Stimulated activated CD4-positive, alpha-beta T cell treated with anti-CD3 and anti-CD28 coated beads, TNF-alpha, amount 100 ng/mL, for 4 hours (primary cell): ENCODE measurements at places on chromosomes 12 and 14.

- no peak for DNase-seq
Observed at GRCh38 chr14:90642244-90642717, 173.9 kb downstream of the TTC7B start.

GRCh38 chr14:99572173-99572999 lies 31.6 kb downstream of the CCDC85C start:
- DNase-seq: no peak

- DNase-seq: no peak
Observed at GRCh38 chr12:111248236-111249017, 120.5 kb downstream of the PHETA1 start.

DNA sequence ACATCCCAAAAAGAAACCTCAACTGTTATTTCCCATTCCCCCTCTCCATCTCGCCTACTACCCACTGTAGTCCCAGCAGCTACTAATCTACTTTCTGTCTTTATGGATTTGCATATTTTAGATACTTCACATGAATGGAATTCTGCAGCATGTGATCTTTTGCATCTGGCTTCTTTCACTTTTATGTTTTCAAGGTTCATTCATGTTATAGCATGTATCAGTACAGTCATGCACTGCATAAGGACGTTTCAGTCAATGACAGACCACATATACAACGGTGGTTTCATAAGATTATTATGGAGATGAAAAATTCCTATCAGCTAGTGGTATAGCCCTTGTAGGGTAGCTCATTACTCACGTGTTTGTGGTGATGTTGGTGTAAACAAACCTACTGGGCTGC lies 24.5 kb downstream of the PCNX4 start:
- DNase-seq: no peak

DNA sequence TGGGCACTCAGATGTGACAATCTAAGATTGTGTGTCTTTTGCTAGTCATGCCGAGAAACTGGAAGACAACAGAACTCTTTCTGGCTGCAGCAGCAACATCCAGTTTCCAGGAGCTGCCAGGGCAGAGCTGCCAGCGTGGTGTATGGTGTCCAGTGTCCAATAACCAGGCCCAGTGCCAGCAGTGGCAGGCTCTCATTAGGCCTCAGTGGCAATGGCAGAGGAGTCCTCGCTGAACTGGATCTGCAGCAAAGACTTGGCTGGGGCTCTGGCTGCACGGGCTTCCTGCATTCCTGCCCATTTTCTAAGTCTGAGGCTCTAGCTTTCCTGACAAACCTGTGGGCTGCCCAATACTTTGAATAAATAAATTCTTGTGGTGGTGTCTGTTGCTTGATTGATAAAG lies 26.2 kb upstream of the PPM1A start:
- no peak for DNase-seq

- DNase-seq: peak; percentile 93
Observed at GRCh38 chr14:60248697-60249318, at the start of gene PPM1A. Gene PPM1A (plus strand): TSS chr14:60249221. CDS start chr14:60282704, 33,483 bp downstream.

DNA sequence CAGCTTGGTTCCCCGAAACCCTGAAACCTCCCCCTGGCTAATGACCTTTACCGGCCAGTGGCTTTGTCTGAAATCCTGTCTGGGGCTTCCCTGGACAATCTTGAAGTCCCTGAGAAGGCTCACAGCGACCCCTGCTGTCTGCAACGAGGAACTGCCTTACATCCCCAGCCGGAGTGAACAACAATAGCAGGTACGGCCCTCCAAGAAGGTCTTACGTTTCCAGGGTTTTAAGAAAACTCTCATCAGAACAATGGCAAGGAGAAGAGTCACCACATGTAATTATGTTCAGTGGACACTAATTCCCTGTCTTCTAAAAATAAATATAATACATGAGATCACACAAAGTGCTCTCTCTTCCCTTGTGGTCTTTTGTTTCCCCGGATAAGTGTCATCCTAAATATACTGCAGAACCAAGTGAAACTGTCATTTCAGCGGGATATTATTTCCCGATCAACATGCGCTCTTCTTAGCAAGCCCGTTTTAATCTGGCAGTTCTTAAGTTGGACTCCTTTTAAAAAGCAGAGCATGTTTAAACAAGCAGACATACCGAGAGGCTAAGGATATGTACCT lies 53.3 kb downstream of the RBM19 start:
- DNase-seq: peak; percentile 9

GRCh38 chr12:1064317-1064716 lies 73.3 kb downstream of the ERC1 start:
- DNase-seq: no peak

GRCh38 chr12:104175726-104176247 lies 37.8 kb upstream of the NFYB start:
- no peak for DNase-seq

DNA sequence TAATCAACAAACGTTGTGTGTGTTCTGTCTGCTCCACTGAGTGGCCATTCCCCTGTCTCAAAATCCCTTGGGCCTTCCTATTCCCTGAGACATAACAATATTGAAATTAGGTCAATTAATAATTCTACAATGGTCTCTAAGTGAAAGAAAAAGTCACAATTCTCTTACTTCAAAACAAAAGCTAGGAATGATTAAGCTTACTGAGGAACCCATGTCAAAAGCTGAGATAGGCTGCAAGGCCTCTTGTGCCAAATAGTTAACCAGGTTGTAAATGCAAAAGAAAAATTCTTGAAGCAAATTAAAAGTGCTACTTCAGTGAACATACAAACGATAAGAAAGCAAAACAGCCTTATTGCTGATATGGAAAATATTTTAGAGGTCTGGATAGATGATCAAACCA lies 65.0 kb upstream of the AMIGO2 start:
- DNase-seq: no peak

DNA sequence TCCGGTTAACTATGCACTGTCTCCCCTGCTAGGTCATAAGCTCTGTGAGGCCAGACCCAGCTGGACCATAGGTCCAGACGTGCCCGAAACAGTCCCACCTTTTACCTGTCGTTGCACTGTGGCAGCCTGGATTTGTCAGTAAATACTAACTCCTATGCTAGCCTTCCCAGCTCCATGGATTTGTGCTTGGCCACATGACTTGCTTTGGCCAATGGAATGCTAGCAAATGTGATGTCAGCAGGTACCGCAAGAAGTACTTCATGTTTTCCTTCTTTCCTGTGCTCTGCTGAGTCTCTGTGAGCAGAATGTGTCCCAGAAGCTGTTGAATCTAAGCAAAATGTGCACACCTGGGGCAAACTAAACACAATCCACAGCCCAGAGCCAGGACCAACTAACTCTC lies 157.2 kb downstream of the ANO2 start:
- no peak for DNase-seq

GRCh38 chr12:69733638-69734037 lies 5.0 kb upstream of the RAB3IP start:
- no peak for DNase-seq

DNA sequence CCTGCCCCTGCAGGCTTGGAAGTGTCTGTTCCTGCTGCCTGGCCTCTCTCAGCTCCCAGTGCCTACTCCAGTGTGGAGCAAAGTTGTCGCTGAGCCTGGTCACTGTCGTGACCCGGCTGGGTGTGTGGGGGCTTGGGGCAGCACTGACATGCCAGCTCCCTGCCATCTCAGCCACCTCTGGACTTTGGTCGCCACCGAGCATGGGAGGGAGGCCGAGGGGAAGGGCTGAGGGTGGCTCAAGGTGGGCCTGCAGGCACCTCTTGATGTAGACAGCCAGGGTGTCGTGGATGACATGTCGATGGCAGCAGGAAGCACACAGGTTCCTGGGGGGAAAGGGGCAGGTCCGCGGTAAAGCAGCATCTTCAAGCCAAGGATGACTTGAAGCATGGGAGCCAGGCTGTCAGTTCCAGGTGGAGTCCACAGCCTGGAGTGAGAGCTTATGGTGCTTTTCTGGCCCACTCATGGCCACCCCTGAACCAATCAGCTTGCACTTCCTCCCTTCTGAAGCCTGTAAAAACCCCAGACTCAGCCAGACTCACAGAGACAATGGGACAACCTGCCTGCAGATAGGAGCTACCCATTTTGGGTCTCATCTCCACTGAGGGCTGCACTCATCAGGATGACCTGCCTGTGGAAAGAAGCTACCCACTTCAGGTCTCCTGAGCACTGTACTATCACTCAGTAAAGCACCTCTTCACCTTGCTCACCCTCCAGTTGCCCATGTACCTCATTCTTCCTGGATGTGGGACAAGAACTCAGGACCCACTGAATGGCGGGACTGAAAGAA lies 210.1 kb downstream of the MON2 start:
- DNase-seq: no peak

DNA sequence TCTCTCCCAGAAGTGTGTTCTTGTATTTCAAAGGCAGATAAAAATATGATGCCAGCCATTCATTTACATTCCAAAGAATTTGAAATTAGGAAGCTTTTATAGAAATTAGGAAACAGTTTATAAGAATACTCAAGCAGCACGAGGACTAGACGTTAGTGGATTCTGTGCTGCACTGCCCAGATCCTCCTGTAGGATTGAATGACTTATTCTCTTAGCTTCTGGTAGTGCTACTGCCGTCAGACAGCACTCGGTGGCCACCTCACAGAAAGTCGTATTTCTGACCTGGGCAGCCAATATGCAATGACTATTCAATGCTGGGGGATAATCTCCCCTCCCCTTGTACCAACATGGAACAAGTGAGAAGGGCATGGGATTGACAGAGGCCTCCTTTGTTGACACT lies 326.4 kb downstream of the RPL10L start:
- DNase-seq: no peak

DNA sequence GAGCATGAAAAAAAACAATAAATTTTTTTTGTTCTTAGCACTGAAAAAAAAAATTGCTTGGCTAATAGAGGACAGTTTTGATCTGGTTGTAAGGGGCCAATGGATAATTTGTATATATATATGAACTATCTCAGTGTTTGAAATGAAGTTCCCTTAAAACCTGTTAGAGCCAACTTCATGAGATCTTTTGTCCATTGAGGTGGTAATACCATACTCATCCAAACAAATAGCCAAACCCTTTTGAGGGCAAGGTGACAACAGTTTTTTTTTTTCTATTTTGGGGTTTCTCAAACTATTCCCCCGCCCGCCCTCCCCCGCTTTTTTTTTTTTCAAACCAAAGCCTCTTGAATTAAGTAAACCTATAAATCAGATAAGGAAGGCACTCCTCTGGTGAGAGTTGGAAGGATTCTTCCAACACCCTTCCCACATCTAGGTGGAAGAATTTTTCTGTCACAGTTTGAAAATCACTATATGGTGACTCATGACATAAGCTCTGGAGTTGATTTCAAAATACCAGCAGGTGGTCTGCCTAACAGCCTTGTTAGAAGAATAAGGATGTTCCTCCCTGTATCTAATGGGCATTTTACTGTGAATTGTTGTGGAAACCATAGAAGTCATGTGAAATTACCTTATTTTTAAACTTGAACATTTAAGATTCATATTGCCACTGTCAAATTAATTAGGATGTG lies 10.2 kb downstream of the ARHGAP5 start:
- no peak for DNase-seq

- no peak for DNase-seq
Observed at GRCh38 chr14:68264260-68264569, 444.6 kb downstream of the RAD51B start.

- no peak for DNase-seq
Observed at GRCh38 chr12:84637926-84638325, 274.7 kb downstream of the SLC6A15 start.

DNA sequence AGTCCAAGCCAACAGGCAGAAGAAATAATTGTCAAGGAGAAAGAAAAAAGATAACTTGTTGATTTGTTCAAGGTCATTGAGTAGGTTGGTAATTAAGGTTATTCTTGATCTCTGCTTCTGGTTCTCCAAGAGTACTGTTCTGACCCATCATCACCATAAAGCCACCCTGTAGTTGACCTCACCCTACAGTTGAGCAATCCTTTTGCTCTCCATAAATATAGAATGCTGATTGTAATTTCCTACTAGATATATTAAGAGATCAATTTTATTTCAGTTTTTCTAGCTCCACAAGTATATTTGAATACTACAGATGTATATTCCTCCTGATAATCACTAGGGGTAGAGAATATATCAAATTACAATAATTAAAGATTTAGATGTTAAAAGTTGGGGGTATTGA lies 350.5 kb upstream of the PDE3A start:
- no peak for DNase-seq

DNA sequence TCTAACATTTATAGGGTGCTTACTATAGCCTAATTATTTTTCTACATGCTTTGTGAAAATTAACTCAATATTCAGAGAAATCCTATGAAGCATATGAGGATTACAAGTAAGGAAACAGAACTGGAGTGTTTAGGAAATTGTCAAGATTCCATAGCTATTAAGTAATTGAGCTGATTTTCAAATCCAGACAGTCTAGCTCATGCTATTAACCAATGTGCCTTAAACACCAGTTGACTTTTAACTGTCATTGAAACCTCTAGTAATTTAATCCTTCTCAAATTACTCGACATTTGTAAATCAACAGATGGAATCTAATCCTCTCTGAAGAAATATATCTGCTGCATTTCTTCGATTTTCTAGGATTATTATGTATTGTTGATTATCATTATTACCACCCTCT lies 488.9 kb downstream of the MDGA2 start:
- DNase-seq: no peak

DNA sequence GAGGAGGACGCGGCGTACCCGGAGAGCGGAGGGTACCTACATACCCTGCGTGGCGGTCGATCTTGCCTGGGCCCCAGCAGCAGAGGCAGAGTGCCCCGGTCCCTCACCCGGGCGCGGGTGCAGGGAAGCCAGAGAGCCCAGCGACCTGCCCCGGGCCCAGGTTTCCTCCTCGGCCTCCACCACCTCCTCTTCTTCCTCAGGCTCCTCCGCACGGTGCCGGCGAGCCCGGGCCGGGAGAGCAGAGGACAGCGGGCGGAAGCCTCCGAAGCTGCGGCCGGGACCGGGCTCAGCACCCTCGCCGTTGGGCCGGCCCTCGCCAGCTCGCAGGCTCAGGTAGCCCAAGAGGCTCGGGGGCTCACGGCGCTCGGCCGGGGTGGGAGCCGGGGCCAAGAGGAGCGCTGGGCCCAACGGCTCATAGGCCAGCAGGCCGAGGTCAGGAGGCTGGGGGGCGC lies 6.6 kb downstream of the ZNF219 start:
- DNase-seq: no peak

GRCh38 chr12:6784296-6784695 lies 5.0 kb upstream of the CD4 start:
- DNase-seq: no peak

DNA sequence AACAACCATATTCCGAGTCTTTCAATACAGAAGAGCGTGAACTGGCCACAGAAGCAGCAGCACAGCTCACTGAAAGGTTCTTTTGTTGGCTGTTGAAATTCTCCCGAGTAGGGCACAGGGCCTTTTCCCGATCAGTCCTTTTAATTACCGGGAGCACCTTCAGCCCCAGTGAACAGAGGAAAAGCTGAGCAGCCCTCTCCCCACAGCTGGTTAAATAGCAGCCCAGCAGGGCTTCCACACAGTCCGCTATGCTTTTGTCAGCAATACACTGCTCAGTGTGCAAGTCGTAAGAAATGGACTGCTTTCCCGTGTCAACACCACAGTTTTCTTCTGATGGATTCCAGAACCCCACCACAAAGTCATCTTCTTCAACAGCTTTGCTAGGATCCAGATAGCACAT lies 61.3 kb downstream of the DICER1 start:
- DNase-seq: no peak

- no peak for DNase-seq
Observed at GRCh38 chr14:89853936-89854693, 100.4 kb downstream of the EFCAB11 start.

GRCh38 chr14:89589400-89590118 lies 172.5 kb upstream of the FOXN3 start:
- no peak for DNase-seq

- no peak for DNase-seq
Observed at GRCh38 chr12:86772696-86773095, 516.5 kb upstream of the MGAT4C start.
